MCF 10A (cell line): ENCODE measurements at places on chromosomes 1 and 21.

DNA sequence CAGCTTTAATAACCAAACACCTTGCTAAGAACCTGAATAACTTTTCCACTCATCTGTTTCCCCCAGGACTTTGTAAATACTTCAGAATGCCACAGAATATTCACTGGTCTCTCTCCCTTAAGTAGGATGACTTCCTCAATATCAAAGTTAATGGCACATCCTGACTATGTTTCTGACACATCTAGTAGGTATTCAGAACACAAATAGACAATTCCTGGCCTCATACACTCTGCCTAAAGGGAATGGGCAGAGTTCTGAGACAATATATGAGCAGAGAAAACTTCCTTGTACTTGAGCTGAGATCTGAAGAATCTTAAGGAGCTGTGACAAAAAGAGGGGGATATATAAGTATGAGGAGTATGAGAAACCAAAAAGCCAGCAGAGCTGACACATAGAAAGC is 34.8 kb downstream of the ANKRD13C start:
- no peak overlapping the region for H3K27ac ChIP-seq
- no peak overlapping the region for H3K4me3 ChIP-seq

- peaks cover 29% of the 10 kb centered on the region for H3K4me1 ChIP-seq
- peak overlapping the region; percentile 4 for H3K27ac ChIP-seq
- peak overlapping the region; percentile 77 for H3K4me3 ChIP-seq
- no peak for DNase-seq
- H3K36me3 ChIP-seq: peaks cover 5% of the 10 kb centered on the region
These were observed 63.1 kb downstream of the TOR1AIP2 start for GRCh38 chr1:179814546-179814838.

- peak; percentile 31 for DNase-seq
- H3K27me3 ChIP-seq: no peaks in the 10 kb centered on the region
- no peak overlapping the region for H3K27ac ChIP-seq
These were observed 30.2 kb upstream of the DISC1 start for GRCh38 chr1:231596337-231596791.

GRCh38 chr1:61220536-61220935 is 138.2 kb downstream of the NFIA start:
- no peak for DNase-seq
- no peak overlapping the region for H3K4me3 ChIP-seq
- H3K36me3 ChIP-seq: peaks cover 7% of the 10 kb centered on the region
- H3K27me3 ChIP-seq: no peaks in the 10 kb centered on the region

GRCh38 chr1:42035205-42035829 is 116.6 kb upstream of the HIVEP3 start:
- H3K36me3 ChIP-seq: no peaks in the 10 kb centered on the region
- peak; percentile 13 for DNase-seq
- no peaks in the 10 kb centered on the region for H3K4me1 ChIP-seq

- H3K27me3 ChIP-seq: peaks cover 77% of the 10 kb centered on the region
- H3K27ac ChIP-seq: no peak overlapping the region
- H3K4me1 ChIP-seq: no peaks in the 10 kb centered on the region
- no peak overlapping the region for H3K4me3 ChIP-seq
- H3K36me3 ChIP-seq: peaks cover 6% of the 10 kb centered on the region
- no peak for DNase-seq
These were observed 45.5 kb downstream of the OLFML2B start for GRCh38 chr1:161978011-161978790.

DNA sequence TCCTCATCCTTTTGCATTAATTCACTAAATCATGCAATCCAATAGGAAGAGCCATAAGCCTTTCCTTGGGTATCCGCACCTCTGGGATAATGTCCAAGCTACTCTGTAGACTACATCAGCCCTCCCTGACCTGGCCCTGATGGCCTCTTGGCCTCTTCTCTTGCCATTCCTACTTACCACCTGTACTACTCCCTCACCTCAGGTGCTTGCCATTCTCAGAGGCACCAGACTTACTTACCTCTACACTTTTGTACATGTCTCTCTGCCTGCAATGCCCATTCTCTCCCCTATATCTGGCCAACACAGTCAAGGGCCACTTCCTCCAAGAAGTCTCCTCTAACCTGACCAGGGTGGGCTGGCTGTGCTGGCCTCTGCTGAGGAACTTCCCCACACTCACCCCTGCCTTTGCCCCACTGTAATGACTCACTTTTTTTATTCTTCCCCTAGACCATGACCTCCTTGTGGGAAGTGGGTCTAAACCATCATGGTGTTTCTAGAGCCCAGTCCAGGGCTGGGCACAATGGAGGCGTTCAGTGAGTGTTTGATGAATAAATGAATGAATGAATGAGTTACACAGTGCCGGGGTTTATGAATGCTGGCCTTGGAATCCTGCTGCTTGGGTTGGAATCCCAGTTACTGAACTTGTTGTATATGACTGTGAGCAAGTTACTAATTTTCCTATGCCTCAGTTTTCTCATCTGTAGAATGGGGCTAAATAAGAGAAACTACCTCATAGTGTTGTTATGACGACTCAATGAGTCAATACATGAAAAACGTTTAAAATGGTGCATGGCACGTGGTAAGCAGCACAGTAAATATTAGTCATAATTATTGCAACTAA is 179.8 kb downstream of the FOXD2 start:
- no peaks in the 10 kb centered on the region for H3K4me1 ChIP-seq
- DNase-seq: no peak
- H3K27ac ChIP-seq: no peak overlapping the region
- H3K36me3 ChIP-seq: no peaks in the 10 kb centered on the region
- no peaks in the 10 kb centered on the region for H3K27me3 ChIP-seq

- H3K36me3 ChIP-seq: no peaks in the 10 kb centered on the region
- no peak overlapping the region for H3K4me3 ChIP-seq
- DNase-seq: no peak
- H3K4me1 ChIP-seq: peaks cover 3% of the 10 kb centered on the region
- H3K27me3 ChIP-seq: no peaks in the 10 kb centered on the region
- no peak overlapping the region for H3K27ac ChIP-seq
These were observed 60.3 kb upstream of the EXO1 start for GRCh38 chr1:241787691-241788090.

DNA sequence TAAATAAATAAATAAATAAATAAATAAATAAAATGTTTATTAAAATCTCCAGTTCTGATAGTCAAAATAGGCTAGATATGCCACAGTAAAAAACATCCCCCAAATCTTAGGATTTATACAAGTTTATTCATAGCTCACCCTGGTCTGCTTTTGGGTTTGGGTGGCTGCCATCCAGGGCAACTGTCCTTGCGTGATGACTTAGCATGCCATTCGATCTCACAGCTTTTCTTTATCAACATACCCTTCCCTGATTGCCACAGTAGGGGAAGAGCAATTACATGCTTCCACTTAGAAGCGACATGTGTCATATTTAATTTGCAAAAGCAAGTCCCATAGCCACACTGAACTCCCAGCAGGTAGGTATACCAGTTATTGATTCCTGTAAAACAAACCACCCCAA is 52.7 kb downstream of the TEX35 start:
- no peaks in the 10 kb centered on the region for H3K27me3 ChIP-seq
- DNase-seq: no peak
- H3K4me1 ChIP-seq: no peaks in the 10 kb centered on the region
- no peaks in the 10 kb centered on the region for H3K36me3 ChIP-seq
- no peak overlapping the region for H3K4me3 ChIP-seq
- H3K27ac ChIP-seq: no peak overlapping the region

DNA sequence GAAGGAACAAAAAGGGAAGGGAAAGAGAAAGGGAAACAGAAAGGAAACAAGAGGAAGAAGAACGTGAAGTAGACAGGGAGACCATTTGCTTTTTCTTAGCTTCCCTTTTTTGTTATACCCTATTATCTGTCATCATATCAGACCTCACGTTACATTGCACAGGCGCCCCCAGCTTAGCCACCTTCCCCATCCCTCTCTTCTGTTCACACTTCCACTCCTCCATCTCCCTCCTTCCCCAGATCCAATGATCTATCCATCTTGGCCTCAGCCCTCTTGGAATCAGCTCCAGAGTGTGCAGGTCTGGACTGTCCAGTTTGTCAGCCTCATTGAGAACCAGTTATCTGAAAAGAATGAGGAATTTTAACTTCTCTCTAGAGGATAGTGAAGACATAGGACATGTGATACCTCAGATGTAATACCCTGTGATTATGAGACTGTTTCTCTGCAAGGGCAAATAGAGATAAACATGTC is 101.1 kb upstream of the ERRFI1 start:
- peaks cover 7% of the 10 kb centered on the region for H3K36me3 ChIP-seq
- DNase-seq: no peak
- H3K27me3 ChIP-seq: no peaks in the 10 kb centered on the region
- no peak overlapping the region for H3K4me3 ChIP-seq
- peaks cover 5% of the 10 kb centered on the region for H3K4me1 ChIP-seq
- H3K27ac ChIP-seq: no peak overlapping the region

DNA sequence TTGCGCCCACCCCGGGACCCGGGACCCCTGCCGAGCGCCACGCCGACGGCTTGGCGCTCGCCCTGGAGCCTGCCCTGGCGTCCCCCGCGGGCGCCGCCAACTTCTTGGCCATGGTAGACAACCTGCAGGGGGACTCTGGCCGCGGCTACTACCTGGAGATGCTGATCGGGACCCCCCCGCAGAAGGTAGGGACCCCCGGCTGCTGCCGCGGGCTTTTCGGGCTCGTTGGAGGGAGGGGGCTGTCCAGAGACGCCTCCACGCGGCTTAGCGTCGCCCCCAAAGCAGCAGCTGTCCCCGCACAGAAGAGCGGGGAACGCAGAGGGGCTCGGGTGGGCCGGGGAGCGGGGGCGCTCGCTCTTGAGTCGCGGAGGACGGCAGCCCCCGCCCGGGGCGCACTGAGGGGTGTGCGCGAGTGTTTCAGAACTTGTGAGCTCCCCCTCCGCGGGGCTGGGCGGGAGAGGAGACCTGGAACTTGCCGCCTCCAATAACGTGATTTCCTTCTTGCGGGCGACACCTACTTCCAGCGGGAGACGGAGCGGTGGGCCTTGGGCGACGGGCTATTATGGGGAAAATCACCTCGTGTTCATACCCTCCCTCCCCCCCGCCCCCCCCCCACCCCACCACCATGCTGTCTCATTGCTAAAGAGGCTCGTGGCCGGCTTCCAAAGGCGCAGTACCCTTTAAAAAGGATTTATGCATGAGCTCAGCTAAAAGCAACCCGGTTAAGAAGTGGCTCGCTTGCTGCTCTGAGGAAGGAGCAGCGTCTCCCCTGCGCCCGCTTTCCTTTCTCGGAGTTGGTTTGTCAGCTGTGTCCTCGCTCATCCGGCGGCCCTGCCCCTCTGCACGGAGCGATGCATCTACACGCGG is 664 bp downstream of the BACE2 start:
- no peaks in the 10 kb centered on the region for H3K36me3 ChIP-seq
- peak overlapping the region; percentile 83 for H3K4me3 ChIP-seq
- DNase-seq: peak; percentile 52
- H3K4me1 ChIP-seq: peaks cover 39% of the 10 kb centered on the region
- peak overlapping the region; percentile 58 for H3K27ac ChIP-seq

- peaks cover 13% of the 10 kb centered on the region for H3K36me3 ChIP-seq
- peaks cover 36% of the 10 kb centered on the region for H3K4me1 ChIP-seq
These were observed 182.2 kb downstream of the DHRS3 start for GRCh38 chr1:12435639-12436344.

- H3K27me3 ChIP-seq: no peaks in the 10 kb centered on the region
- H3K27ac ChIP-seq: no peak overlapping the region
- peaks cover 9% of the 10 kb centered on the region for H3K4me1 ChIP-seq
- no peak for DNase-seq
- no peak overlapping the region for H3K4me3 ChIP-seq
- H3K36me3 ChIP-seq: no peaks in the 10 kb centered on the region
These were observed 58.8 kb upstream of the ZSWIM5 start for GRCh38 chr1:45265244-45265643.

- peaks cover 17% of the 10 kb centered on the region for H3K27me3 ChIP-seq
- no peaks in the 10 kb centered on the region for H3K4me1 ChIP-seq
These were observed 84.3 kb downstream of the CTH start for GRCh38 chr1:70495370-70495769.

- no peaks in the 10 kb centered on the region for H3K4me1 ChIP-seq
- H3K27me3 ChIP-seq: no peaks in the 10 kb centered on the region
- H3K4me3 ChIP-seq: no peak overlapping the region
- H3K27ac ChIP-seq: no peak overlapping the region
These were observed 15.3 kb upstream of the TNFSF4 start for GRCh38 chr1:173222149-173223030.

DNA sequence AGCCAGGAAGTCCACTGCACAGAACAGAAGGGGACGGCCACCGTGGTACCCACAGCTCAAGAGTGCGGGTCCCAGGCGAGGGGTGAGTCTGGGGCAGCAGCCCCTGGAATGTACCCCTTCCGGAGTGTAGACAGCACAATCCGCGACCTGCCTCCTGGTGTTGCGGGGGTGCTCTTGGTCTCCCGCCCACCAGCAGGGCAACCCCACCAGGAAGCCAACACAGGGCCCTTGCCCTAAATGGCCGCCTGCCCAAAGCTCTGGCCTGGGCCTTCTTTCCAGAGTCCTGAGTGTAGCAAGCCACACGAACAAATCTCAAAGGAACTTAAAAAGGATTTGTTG is 1.1 kb upstream of the SLC19A1 start:
- no peak overlapping the region for H3K27ac ChIP-seq
- peaks cover 5% of the 10 kb centered on the region for H3K4me1 ChIP-seq
- peak overlapping the region; percentile 40 for H3K4me3 ChIP-seq
- DNase-seq: no peak
- no peaks in the 10 kb centered on the region for H3K27me3 ChIP-seq

DNA sequence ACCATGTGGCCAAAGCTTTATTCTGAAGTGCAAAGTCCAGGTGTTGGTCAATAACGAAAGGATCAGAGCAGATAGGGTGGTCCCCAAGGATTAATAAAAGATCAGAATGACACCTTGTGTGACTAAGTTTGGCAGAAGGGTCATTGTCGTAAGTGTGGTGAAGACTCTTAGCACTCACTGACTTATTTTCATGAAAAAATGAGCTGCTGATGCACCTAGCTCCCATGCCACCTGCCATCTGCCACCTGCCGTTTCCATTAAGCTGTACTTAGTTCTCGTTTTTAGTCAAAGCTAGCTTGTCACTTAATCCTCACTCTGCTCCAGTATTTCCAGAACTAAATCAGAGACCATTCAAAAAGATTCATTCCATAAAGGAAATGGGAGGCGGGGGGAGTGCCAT is 112.6 kb downstream of the SEC16B start:
- no peak for DNase-seq
- no peak overlapping the region for H3K27ac ChIP-seq
- no peak overlapping the region for H3K4me3 ChIP-seq
- H3K36me3 ChIP-seq: no peaks in the 10 kb centered on the region
- no peaks in the 10 kb centered on the region for H3K4me1 ChIP-seq

- no peaks in the 10 kb centered on the region for H3K27me3 ChIP-seq
- no peaks in the 10 kb centered on the region for H3K4me1 ChIP-seq
- no peaks in the 10 kb centered on the region for H3K36me3 ChIP-seq
- no peak overlapping the region for H3K27ac ChIP-seq
These were observed 13.3 kb downstream of the CDKN2C start for GRCh38 chr1:50983219-50983802.

- H3K36me3 ChIP-seq: no peaks in the 10 kb centered on the region
- no peak overlapping the region for H3K27ac ChIP-seq
- H3K4me1 ChIP-seq: no peaks in the 10 kb centered on the region
- peaks cover 10% of the 10 kb centered on the region for H3K27me3 ChIP-seq
These were observed 68.9 kb downstream of the TENT5C start for GRCh38 chr1:117674521-117675400.

DNA sequence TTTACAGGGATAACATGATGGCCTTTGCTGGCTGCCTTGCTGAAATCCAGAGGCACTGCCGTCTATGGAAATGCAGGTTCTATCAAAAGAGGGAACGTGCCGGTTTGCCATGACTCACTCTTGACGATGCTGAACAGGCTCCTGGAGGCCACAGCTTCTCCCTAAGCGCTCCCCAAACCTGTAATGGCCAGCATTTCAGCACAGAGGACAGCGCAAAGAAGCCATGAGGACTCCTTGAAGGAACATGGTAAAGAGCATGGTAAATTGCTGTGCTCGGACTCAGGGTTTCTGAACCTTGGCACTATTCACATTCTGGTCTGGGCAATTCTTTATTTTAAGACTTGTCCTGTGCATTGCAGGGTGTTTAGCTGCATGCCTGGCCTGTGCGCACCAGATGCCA is 217.5 kb downstream of the CAMTA1 start:
- H3K4me1 ChIP-seq: no peaks in the 10 kb centered on the region
- peaks cover 83% of the 10 kb centered on the region for H3K27me3 ChIP-seq
- H3K4me3 ChIP-seq: no peak overlapping the region
- no peaks in the 10 kb centered on the region for H3K36me3 ChIP-seq
